Mammary epithelial cell (primary cell): ENCODE measurements at places on chromosomes 12 and 14.

DNA sequence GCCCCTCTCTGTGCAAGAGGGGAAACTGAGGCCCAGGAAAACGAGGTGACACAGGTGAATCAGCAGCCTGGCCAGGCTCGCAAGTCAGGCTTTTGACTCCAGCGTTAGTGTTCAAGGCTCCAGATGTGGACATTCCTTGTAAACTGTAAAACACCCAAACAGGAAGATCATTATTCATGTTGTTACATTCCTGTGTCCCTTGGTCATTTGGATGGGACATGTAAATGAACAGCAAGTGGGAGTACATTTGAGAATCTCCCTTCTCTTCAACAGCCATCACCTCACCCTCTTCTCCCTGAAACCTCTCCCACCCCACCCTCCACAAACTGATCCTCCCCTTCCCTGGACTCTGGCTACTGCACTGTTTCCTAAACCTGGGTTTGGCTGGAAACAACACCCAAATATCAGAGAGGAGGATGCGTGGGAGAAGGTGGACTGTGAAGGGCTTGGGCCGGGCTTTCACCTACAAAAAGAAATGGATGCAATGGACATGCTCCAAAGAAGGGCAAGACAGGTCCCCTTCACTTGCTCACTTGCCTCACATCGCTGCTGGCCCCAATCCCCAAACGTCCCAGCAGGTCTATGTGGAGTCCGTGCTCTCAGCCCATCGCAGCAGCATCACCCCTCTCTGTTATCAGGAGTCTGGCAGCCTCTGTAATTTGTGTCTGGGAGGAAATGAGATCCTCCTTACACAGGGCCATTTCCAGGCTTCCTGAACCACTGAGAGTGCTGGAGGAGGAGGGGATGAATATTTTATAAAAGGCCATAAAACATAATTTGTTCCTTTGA, 76.7 kb downstream of the GALNT8 start:
- DNase-seq: no peak

DNA sequence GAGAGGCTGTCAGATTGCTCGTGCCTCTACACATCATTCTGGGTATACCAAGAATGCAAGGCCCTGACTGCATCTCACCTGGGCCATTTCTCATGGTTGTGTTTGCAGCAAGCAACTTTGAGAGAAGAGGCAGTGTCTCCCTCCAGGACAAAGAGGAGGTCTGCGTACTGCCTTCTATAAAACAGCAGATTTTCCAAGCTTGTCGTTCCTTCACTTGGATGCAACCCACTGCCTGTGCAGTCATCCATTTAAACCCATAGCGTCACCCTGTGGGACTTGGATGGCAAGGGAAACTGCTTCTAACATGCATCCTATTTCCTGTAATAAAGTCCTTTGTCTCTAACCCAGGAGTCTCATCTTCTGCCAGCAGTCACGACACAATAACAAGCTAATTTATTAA, 1.3 kb downstream of the POMT2 start:
- DNase-seq: no peak

- DNase-seq: no peak
These were observed 114.4 kb downstream of the ZFP36L1 start for GRCh38 chr14:68678471-68678870.

GRCh38 chr14:68140076-68140741, 320.6 kb downstream of the RAD51B start:
- peak; percentile 99 for DNase-seq

DNA sequence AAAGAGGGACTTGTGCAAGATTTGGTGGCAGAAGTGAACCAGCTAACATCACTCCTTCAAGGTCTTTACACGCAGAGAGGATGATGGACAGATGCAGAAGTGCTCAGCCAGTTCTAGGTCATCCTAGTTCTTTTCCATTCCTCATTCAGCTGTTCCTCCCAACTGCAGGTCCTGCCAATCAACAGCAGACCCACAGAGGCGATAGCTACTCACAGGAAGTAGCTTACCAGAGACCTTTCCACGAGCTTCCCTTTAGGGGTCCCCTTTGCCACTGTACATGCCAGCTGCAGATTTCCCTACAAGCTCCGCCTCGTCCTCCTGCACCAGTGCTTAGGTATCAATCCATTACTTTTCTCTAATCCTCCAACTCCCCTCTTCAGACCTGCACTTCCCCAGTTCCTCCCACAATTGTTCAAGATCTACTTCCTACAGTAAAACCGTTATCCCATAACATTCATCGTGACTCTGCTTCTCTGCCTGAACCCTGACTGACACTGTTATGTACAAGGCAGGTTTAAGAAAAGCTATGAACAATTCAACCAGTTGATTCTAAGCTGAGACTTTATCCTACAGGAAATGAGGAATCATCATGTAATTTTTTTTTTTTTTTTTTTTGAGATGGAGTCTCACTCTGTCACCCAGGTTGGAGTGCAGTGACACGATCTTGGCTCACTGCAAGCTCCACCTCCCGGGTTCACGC, 22.5 kb downstream of the RECQL start:
- no peak for DNase-seq

DNA sequence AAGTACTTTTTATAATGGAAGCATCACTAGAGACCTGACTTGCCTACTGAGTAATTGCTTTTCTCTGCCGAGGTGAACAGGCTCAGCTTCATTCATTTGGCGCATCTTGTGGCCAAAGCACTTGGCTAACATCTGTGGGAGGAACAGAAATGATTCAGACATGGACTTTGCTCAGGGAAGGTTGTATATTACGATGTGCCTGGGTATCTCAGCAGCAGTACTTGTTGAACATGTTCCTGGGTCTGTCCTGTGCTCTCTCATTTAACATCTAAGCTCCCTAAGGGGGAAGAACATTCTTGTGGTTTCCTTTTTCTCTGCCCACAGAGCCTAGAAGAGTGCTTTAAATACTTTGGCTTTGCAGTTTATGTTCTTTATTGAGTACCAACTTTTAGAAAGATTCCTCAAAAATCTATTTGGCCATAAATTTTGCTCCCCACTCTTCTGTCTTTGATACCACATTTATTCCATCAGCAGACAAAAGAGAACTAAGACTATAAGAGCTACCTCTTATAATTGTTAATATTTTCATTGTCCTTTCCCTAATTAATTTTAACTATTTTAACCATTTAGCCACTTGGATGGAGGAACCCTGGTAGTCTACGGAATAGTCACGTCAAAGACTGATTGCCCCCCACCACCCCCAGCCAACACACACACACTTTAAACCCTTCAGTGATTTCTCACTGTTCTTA, 101.2 kb upstream of the EGLN3 start:
- peak; percentile 95 for DNase-seq
